RPMI7951 (cell line): ENCODE measurements at places on chromosomes 13 and 19. TPM values are rescaled to one million over a fixed set of nuclear protein-coding genes. Genes with fewer than 3 reads are reported as not detected.

DNA sequence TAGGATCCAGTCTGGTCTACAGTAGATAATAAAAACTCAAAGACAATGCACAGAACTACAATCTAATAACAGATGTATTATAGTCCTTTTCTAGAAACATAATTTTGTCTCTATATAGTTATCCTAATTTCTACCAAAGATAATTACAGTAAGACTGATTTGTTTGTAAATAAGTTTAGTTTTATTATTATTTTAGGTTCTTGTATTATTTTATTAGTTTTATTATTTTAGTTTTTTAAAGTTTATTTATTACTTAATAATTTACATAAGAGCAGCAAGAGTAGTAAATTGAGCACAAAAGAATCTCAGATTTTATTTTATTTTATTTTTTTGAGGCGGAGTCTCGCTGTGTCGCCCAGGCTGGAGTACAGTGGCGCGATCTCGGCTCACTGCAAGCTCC lies 22.3 kb upstream of the ZNF227 start:
- DNase-seq, result no peak

DNA sequence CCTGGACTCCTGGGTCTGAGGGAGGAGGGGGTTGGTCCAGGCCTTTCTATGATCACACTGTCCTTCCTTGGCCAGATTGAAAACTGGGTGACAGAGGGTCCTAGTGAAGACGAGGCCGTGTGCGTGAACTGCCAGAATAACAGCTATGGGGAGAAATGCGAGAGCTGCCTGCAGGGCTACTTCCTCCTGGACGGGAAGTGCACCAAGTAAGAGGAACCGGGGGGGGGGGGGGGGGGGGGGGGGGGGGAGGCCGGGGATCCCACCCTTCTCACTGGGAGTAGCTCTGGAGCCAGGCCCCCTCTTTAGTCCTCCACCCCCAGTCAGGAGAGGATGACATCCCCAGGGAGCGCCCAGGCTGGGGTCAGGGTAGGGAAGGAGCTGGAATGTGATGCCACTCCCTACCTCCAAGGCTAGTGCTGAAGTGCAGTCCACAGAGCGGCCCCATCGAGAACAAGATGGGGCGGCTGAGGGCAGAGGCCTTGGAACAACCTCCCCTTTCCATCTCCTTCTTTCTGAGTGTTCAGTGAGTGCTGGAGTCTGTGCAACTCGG lies 19.4 kb downstream of the CNFN start:
- DNase-seq, result no peak

The TEX101 gene
- total RNA-seq, result not detected in 2 replicates

The ATCAY gene
- not detected in 2 replicates for total RNA-seq
